ENCODE measurements at places on chromosomes 13 and 19.

GRCh38 chr19:6229216-6229913 lies 50.4 kb downstream of the MLLT1 start:
- no peak for DNase-seq

DNA sequence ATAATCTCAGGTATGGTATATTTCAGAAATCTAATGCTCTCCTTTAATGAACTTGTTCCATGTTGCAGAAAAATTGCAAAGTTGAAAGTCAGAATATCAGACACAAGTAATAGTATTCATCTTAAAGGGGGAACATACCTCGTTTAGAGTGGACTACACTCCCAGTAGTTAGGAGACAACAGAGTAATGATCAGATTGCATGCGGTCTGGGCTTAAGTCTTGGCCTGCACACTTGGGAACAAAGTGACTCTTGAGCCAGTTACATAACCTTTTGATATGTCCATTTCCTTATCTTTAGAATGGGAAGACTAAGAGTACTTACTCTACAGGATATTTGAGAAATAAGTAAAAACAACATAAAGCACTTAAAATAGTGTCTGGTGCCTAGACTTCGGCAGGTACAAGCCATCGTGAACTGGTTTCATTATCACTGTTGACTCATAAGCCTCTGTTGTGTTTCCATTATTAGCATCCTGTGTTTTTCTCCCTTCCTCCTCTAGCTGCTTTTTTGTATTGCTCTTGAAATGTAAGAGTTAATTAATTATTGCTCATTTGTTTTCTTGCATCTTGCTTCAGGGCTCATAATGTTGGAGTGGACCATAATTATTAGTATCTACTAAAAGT lies 53.0 kb downstream of the DPY19L3 start:
- DNase-seq = no peak

DNA sequence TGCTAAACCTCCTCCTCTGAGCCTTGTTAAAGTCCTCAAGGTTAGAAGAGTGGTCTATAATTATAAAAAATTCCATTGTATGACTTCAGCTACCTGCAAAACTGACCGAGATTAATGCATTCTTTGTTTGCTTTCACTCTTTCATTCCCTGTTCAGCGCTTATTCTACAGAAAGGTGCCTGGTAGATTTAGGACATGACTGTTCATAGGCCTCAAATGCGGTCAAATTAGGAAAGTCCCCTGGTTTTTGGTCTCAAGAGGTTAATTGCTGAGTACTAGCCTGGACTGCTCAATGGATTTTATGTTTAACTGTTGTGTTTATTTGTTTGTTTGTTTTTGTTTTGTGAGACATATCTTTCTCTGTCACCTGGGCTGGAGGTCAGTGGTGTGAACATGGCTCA lies 35.4 kb downstream of the KL start:
- DNase-seq = no peak

GRCh38 chr13:113461022-113461751 lies 7.9 kb upstream of the ADPRHL1 start:
- DNase-seq = no peak

DNA sequence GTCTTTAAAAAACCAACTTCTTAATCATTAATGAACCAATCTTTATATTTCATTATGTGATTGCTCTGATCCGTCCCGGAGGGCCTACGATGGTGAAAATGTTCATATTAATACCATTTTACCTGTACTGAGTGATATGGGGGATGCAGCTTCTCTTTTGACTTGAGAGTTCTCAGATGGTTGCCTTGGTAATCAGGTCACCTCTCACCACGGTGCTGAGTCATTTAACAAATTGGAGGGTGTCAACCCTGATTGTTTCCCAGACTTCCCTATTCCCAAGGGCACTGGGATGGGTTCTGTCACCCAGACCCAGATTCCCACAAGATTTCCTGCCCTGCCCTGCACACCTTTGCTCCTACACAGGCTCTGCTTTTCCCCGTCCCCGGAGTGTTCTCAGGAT lies 128.5 kb upstream of the TMTC4 start:
- no peak for DNase-seq
